ENCODE measurements at places on chromosomes 5 and 9.

- no peak for DNase-seq
These were observed 72.7 kb downstream of the MRPL36 start for GRCh38 chr5:1726956-1727355.

GRCh38 chr5:98933445-98934072 lies 4.8 kb upstream of the CHD1 start:
- no peak for DNase-seq

DNA sequence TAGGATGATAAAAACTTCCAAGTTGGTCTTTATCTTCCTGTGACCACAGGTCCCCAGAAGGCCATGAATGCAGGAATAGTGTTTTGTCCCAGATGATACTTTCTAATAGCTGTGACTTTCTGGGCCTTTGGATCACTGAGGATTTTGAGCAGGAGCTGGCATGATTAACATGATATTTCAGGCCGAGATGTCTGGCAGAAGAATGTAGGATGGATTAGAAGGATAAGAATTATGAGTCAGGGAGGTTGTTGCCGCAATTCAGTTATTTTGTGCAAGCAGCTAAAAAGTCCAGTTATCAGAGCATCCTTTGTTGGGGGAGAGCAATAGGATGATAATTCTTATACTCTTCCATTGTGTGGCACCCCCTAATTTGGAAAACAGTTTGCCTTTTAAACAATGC lies 189.7 kb downstream of the PSAT1 start:
- DNase-seq: no peak

DNA sequence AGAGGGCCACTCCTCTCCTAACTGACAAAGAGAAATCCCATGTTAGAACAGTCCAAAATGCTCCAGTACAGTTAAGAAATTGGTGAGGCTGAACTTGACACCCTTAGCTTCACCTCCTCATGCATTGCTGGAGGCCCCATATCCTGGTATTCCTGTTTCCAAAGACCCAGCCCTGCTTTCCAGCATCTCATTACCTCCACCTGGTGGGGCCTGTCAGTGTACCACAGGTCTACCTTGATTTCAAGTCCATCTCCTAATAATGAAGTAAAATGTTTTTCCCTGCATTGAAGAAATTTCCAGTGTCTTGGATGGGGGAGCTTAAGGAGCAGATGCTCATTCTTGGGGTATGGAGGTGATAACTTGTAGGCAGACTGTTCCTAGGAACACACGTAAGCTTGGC lies 70.6 kb upstream of the S1PR3 start:
- no peak for DNase-seq

GRCh38 chr9:92325991-92326500 lies 293 bp downstream of the CENPP start:
- DNase-seq: no peak

DNA sequence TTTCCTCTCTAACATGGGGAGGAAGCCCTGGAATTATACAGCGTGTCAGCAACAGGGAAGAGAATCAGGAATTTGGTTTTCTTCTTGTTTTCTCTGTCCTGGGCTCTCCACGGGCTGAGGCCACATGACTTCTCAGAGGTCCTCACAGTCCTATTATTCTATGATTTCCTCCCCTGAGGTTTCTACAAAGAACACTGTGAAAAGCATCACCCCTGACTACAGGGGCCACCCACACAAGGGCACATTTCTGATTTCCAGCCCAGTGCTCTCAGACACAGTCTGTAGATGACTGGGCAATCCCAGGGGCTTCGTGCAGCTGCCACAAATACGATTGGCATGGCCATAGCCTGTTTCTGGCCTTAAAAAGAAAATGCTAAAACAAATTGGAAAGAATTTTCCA lies 284.9 kb downstream of the CEMIP2 start:
- no peak for DNase-seq

- DNase-seq: no peak
These were observed 88.1 kb downstream of the SH3TC2 start for GRCh38 chr5:148974642-148975327.

DNA sequence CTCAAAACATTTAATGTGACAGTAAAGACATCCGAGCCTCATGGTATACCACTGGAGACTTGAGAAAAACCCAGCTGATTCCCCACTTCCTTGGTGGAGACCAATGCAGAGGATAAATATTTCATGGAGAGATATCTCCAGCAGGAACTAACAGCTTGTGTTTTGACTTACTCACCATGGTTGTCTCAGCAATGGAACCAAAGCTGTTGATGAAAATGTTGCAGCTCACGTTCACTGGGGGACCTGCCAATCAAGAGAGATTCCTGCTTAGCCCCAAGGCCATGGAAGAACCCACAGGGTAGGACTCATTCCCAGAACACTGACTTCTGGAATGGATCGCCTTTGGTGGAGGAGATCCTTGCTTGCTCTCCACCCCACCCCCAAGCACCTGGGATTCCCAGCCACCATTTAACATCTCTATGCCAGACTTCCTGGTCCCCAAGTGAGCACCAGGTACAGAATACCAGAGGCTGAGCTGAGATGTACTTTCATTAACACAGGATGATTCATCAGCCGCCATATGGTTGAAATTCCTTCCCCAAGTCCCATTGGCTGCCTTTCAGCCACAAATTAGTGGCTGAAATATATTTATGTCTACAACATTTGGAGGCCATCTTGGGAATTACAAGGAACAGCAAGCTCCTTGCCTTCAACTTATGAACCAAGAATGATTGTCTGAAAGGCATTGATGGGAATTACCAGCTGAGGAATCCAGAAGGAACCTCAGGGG lies 37.9 kb downstream of the GLRA1 start:
- DNase-seq: no peak

- DNase-seq: no peak
These were observed 83.2 kb upstream of the FST start for GRCh38 chr5:53397141-53397757.

DNA sequence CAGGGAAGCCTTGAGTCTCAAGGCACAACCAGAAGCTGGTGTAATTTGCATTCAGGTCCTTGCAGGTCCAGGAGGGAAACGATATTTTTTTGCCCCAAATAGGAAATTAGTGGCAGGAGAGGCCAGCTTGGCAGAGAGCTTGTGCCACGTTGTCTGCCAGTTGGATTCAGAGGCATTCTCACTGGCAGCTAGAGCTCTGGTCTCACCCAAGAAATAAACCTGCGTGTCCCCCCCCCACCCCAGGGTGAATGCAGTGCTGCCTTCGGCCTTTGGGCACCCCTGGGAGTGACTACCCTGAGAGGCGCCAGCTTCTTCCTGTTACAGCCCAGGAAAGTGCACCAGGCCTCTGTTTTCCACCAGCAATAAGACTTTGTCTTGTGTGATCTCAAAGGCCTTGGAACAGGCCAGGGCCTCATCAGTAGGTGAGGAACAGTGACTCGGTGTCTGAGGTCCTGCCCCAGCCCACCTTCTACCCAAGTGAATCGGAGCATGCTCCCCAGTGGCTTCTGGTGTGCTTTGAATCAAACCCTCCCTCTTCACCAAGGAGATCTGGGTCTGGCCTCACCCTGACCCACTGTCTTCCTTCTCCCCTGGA lies 68.4 kb downstream of the HSPA4 start:
- DNase-seq: no peak

- no peak for DNase-seq
These were observed 1746.4 kb downstream of the EFNA5 start for GRCh38 chr5:105924366-105924765.

DNA sequence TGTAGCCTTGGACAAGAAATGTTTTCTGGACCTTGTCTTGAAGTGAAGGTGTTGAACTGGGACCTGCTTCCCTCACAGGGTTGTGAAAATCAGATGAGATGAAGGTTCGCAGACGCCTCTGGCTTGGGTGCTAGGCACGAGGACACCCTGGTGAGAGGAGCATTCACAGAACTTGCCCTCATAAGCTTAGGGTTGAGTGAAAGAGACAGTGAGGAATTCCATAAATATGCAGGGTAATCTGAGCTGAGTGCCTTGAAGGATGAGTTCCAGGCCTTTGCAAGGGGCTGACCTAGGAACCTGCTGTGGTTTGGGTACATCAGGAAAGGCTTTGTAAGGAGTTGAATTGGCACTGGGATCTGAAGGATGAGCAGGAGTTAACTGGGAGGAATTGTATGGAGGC lies 75.7 kb upstream of the SAP30L start:
- no peak for DNase-seq

GRCh38 chr9:17425384-17425783 lies 153.5 kb upstream of the SH3GL2 start:
- no peak for DNase-seq

DNA sequence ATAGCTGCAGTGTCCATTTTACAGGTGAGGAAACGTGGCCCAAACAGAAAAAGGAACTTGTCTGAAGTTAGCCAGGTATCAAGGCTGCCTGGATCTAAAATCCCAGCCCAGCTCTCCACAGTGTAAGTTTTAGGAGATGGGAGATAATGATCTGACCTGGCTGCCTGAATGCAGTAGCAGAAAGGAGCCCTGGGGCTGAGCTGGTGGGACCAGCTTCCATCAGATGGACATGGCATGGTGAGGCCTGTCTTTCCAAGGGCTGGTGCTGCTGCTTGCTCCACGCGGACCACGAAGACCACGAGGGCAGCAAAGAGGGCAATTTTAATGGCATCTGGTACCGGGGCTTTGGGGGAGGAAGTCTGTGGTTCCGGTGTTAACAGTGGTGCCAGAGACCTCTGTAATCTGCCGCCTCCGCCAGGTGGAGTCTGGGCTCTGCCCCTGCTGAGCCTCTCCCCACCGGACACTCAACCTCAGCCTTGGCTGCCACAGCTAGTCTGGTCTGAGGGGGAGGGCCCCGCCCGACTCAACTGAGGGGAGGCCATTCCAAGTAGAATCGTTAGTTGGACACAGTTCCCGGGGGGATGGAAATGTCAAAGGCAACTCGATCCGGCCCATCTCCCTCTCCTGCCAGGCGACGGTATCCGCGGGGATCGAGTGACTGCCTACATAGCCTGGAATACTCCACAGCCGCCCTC lies 650 bp downstream of the MYORG start:
- DNase-seq: no peak

GRCh38 chr9:121935739-121936138 lies 157.4 kb downstream of the TTLL11 start:
- DNase-seq: no peak

GRCh38 chr5:32690153-32690552 lies 21.0 kb upstream of the NPR3 start:
- no peak for DNase-seq

DNA sequence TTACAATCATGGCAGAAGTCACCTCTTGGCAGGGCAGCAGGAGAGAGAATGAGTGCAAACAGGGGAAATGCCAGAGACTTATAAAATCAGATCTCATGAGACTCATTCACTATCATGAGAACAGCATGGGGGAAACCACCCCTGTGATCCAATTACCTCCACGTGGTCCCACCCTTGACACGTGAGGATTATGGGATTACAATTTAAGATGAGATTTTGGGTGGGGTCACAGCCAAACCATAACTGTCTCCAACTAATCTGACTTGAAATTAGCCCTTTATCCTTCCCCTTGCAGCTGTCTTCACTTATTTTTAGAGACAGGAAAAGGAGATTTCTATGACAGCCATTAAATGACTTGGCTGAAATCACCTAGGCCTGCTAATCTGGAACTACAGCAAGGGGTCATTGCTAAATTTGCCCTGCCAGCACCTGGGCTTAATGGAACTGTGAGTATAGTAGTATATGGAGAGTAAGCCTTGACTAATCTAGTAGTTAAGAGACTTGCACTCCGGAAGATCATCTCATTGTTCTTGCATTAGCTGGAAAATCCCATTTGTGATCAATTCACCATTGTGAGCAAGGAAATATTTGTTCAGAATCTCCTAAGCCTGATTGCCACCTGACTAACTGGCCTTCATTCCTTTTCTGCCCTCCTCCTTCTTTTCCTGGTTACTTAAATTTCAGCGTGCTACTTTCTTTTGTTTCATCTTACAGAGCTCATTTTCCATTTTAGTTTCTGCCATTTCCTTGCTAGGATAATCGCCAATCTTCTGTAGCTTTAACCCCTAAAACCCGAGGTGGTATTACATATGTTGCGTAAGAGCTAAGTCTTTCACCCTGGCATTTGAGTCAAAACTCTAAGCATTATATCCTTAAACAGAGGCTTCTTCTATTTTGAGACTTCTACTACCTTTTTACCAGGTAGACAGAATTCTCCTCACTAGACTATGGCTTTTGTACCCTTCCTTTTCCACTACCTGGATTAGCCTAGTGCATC lies 65.3 kb upstream of the RUSC2 start:
- DNase-seq: no peak

DNA sequence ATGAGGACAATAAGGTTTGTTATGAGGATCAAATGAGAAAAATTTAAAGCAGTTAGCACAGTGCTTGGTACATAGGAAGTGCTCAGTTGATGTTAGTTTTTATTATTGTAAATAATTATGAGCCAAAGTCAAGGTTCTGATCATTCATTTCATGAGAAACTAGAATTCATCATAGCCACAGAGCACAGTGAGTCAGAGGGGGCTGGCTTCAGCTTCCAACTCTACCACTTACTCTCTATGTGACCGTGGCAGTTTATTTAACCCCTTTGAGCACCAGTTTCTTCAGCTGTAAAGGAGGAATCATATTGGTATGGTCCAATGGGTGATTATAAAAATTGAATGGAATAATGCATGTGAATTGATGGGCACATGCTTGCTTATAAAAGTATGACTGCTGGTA lies 39.4 kb downstream of the KLHL3 start:
- no peak for DNase-seq

DNA sequence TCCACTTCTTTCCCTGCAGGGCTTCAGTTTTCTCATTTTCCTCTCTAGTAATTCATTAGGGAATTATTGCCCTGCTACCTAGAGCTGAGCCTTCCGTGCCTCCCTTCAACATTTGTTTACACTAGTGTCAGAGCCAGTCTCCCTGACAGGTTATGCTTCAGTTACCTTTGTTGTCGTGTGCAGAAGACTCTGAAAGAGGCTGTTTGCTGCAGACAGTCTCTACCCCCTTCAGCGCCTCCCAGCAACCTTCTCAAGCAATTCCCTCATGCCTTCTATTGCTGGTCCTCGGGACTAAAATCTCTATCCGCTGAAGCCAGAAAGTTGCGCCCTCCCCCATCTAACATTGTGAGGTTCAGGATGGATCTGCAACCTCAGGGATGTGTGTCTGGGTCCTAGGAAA lies 12.8 kb downstream of the RALGPS1 start:
- no peak for DNase-seq

- DNase-seq: no peak
These were observed 37.9 kb upstream of the OCLN start for GRCh38 chr5:69454460-69455249.

DNA sequence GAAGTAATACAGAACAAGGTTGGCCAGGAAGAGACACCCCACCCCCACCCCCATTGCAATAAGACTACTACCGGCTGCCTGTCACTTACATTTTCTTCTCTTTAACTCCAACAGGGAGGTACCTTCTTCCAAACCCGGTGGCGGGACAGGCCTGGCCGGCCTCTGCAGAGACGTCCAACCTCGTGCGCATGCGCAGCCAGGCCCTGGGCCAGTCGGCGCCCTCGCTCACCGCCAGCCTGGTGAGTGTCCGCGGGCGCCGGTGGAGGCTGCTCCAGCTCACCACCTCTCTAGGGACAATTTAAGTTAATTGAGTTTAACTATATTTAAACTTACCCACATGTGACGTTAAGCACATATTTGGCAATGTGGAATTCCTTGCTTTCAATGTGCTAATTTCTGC lies 192.4 kb downstream of the MAST4 start:
- DNase-seq: no peak

Data from stimulated activated CD8-positive, alpha-beta memory T cell treated with anti-CD3 and anti-CD28 coated beads, Interleukin-15, amount 100 ng/mL, for 24 hours (primary cell).